Neural crest cell (in vitro differentiated cells): ENCODE measurements at places on chromosomes 5 and 9. TPM values are rescaled to one million over a fixed set of nuclear protein-coding genes. Genes with fewer than 3 reads are reported as not detected.

Gene GPR21
- 1.0 TPM in 1 of 2 replicates, not detected in the other for total RNA-seq

- DNase-seq, result no peak
These were observed 68.1 kb downstream of the YIPF5 start for GRCh38 chr5:144102361-144102760.

Gene PROB1
- 2.2 and 2.4 TPM in 2 replicates for total RNA-seq

Gene FOXD4L6
- total RNA-seq, result 0.30 and 0.48 TPM in 2 replicates

DNA sequence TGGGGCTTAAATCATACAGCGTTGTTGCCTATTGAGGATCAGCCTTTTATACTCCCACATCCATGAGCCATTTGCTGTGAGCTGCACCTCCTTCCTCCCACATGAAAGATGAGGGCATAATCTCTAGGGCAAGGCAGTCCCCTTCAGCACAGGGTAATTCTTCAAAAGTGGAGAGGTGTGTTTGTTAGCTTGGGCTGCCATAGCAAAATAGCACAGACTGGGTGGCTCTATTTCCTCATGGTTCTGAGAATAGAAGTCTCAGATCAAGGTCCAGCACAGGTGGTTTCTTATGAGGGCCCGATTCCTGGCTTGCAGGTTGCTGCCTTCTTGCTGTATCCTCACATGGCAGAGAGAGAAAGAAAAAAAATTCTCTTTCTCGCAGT is 121.8 kb upstream of the SLC12A2 start:
- no peak for DNase-seq

GRCh38 chr9:93099551-93100275 is 3.7 kb downstream of the CARD19 start:
- DNase-seq, result no peak

- DNase-seq, result no peak
These were observed 222.0 kb upstream of the TRIM32 start for GRCh38 chr9:116464987-116465571.

GRCh38 chr5:180704362-180704761 is 35.5 kb downstream of the OR2Y1 start:
- DNase-seq, result no peak

- DNase-seq, result no peak
These were observed 128.9 kb upstream of the CCNH start for GRCh38 chr5:87541676-87542075.

Gene PAEP
- not detected in 2 replicates for total RNA-seq

DNA sequence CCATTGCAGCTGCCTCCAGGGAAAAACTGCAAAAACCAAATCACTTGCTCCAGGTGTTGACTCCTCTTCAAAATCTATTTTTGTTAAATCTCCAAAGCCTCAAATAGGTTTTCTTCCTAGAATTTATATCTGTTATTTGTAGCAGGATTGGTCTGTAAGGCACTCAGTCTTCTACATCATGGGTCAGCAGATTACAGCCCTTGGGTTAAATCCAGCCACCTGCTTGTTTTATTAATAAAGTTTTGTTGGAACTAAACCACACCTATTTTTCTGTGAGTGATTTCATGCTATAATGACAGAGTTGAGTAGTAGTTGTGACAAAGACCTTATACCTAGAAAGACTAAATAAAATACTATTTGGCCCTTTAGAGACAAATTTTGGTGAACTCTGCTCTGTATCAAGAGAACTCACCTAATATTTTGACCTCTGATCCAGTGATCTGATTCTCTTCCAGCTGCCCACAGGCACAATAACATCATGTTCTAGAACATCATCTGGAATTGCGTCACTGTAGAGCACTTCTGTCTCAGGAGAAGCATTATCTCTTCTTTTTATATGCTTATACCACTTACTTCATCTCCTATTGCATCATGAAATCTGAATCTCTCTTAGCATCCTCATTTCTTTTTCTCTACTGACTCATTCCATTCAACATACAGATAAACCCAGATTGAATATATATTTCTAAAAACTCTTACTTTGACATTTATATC is 130.1 kb downstream of the RPS23 start:
- no peak for DNase-seq

DNA sequence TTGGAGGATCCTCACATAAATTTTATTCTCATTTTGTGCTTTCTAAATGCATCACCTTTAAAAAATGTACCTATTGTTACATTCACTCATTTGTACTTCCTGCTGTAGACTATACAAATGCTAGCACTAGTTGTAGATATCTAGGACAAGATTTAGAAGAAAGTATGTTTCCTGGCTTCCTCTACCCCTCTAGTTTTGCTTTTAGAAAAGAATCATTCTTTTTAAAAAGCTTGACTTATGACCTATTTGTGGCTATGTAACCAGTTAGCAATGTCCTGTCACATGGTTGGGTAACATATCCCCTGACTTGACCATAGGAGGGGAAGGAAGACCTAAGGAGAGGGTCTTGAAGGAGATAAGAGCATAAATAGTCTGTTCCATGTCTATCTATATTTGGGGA is 13.3 kb downstream of the CAMK4 start:
- no peak for DNase-seq

- DNase-seq, result no peak
These were observed 5.0 kb downstream of the SMAD5 start for GRCh38 chr5:136137497-136138220.

DNA sequence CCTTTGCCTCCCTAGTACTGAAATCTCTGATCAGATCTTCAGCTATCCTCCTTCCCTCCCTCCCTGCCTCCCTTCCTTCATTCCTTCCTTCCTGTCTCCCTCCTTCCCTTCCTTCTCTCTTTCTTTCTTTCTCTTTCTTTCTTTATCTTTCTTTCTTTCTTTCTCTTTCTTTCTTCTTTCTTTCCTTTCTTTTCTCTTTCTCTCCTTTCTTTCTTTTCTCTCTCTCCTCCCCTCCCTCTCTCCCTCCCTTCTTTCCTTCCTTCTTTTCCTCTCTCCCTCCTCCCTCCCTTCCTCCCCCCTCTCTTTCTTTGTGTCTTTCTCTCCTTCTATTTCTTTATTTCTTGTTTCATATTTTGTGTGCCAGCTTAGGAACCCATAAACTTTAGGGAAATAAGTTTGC is 23.9 kb upstream of the ANKRD55 start:
- DNase-seq, result no peak

GRCh38 chr9:107999011-107999410 is 509.4 kb upstream of the KLF4 start:
- no peak for DNase-seq

DNA sequence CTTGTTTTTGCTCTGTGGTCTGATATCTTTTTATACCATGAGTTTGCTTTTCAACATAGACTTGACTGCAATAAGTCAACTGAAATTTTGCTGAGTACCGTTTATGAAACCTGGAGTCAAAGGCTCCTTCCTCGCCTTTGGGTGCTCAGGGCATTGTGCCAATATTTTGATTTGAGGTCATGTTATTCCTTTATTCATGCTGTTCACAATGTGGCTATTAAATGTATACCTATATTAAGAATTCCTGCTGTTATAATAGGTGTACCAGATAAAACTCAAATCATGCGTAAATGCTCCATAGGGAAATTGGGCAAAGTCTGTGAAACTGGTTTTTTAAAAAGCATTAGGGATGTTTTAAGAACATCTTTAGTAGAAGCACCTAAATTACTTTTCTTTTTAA is 334.0 kb upstream of the NUDT12 start:
- DNase-seq, result no peak

Gene FYB1
- total RNA-seq, result not detected in 2 replicates

DNA sequence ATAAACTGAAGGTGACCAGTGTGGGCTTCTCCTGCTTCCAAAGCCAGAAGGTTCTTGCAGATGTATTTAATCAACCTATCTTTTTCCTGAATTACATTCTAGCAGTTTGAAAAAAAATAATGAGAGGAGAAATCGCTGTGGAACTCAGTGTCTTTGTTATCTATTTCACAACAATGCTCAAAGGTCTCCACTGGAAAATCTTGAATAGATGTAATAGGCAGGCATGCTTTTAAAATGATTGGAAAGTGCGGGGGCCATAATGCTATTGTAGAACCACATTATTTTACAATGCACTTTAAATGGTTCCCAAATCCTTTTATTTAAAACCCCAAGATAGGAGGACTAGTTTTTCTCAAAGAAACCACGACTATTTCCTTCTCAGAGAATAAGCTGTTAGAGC is 23.3 kb downstream of the ENC1 start:
- DNase-seq, result no peak

- DNase-seq, result no peak
These were observed 3.5 kb downstream of the SHB start for GRCh38 chr9:38065369-38066075.

GRCh38 chr9:138009803-138010690 is 132.5 kb downstream of the CACNA1B start:
- DNase-seq, result no peak

GRCh38 chr5:115274584-115274983 is 11.9 kb upstream of the PGGT1B start:
- DNase-seq, result no peak

Gene ADGRD2
- 0.44 TPM in 1 of 2 replicates, not detected in the other for total RNA-seq

Gene CCL21
- total RNA-seq, result not detected in 2 replicates

Gene ENHO
- 12.0 and 13.2 TPM in 2 replicates for total RNA-seq

Gene MYOT
- total RNA-seq, result not detected in 2 replicates

DNA sequence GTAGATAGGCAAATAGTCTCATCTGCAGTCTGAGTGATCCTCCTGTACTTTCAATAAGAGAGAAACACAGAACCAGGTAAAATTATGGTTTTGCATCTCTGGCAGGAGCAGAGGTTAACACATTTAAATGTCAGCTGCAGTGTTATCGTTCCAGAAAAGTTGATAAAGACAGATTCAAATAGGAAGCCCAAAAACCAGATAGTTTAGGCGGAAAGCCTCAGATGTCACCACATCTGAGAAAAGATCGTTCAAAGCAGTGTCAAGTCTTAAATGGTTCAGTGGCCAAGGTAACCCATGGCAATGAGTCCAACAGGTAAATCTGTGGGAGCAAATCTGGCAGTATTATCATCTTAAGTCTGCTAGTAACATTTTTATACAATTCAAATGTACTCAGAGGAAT is 542.1 kb upstream of the MEF2C start:
- DNase-seq, result no peak

DNA sequence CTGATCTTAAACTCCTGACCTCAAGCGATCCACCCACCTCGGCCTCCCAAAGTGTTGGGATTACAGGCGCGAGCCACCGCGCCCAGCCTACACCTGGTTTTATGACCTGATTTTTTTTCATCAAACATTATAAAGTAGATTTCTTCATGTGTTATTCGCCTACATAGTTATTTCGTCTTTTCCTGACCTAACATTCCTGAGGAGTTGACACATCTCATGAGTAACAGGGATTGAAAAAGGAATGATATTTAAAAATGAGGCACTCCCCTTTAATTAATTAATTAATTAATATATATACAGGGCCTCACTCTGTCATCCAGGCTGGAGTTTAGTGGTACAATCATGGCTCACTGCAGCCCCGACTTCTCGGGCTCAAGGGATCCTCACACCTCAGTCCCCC is 20.2 kb upstream of the MTMR12 start:
- DNase-seq, result no peak

Gene GPRIN1
- total RNA-seq, result 35.9 and 39.0 TPM in 2 replicates

Gene PCDHA7
- total RNA-seq, result 1.9 and 2.3 TPM in 2 replicates

Gene DOCK2
- 0.77 and 1.0 TPM in 2 replicates for total RNA-seq

DNA sequence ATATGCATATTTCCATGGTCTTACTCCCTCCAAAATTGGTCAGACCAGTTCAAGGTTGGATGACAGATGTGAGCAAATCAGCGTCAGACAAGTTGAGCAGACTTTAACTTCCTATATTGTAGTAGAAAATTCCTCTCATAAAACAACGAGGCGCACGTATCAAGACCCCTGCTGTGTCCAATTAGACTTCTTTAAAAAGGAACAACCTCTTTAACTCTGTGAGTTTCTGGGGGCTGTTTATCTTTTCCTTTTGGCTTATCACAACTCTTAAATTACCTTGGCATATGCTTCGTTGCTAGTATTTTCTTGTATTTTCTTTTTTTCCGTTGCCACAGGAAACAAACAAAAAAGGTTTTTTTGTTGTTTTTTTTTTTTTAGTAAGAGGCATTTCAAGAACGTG is 398.2 kb upstream of the WWC1 start:
- no peak for DNase-seq

Gene FGF10
- 3.8 and 4.5 TPM in 2 replicates for total RNA-seq

DNA sequence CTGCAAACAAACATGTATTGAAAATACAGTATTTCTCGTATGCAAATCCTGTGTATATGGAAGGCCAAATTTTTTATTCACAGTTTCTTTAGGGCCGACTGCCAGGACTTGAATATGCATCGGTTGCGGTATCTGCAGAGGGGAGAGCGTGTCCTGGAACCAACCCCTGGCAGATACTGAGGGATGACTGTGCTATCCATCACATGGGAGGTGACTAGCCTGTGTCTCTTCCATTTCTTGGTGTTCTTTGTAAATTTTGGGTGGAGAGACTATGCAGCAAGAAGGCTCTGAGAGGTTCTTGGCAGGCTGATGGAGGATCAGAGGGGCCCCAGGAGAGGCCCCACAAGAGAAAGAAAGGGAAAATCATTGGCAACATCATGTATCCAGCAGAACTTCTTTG is 384.3 kb downstream of the YTHDC2 start:
- no peak for DNase-seq

DNA sequence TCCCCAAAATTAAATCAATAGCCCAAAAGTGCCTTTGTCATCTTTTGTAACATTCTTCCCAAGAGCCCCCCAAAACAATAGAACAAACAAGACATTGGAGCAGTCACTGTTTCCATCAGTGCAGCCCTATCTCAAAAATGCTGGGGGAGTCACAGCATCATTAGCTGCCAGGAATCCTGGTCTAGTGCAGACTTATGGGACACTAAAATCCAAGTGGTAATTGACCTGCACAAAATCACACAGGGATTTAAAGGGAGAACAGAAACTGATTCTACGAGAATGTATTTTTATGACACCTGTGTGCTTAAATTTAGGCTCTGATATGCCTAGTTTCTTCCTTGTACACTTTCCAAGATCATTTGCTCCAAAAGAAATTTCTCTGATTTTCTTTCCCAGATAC is 172.9 kb downstream of the GLIS3 start:
- no peak for DNase-seq

DNA sequence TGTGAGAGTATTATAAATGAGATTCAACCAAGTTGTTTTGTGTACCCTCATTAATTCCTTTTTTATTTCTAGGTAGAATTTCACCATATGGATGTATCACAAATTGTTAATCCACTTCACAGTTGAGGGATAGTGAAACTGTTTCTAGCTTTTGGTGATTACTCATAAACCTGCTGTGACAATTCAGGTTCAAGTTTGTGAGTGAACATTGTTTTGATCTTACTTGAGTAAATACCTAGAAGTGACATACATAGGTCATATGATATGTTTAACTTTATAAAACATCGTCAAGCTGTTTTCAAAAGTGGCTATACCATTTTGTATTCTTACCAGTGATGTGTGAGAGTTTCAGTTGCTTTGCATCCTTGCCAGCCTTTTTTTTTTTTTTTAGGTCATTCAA is 112.9 kb downstream of the CAMK4 start:
- DNase-seq, result no peak

- no peak for DNase-seq
These were observed 10.2 kb upstream of the GABRP start for GRCh38 chr5:170773024-170773985.

- DNase-seq, result no peak
These were observed 86.9 kb downstream of the NUDT12 start for GRCh38 chr5:103475629-103476240.
